Kidney (tissue), 22 donors: ENCODE measurements at places on chromosomes 4 and X.
A peak's percentile ranks its signal among the peaks of the same experiment; 100 is the strongest.

DNA sequence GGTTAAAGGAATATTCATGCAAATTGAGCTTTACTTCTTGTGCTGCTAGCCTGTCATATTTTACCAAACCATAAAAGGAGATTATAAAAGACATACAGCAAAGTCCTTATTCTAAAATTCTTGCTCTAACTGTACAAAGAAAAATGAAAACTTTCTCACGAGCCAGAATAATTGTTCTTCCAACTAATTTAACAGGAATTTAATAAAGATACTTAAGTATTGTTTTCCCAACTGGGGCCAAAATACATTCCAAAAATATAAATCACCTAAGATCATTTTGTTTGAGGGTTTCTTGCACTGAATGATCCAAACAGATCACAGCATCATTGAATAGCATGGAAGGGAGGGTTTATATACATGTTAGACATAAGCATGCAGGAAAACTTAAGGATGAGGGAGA, 127.1 kb upstream of the PCDH18 start:
- H3K27ac ChIP-seq: no peak overlapping the region
- no peak overlapping the region for H3K4me3 ChIP-seq
- DNase-seq: no peak
- H3K4me1 ChIP-seq: no peaks in the 10 kb centered on the region

- H3K4me3 ChIP-seq: no peak overlapping the region
- H3K36me3 ChIP-seq: no peaks in the 10 kb centered on the region
- peaks cover 2% of the 10 kb centered on the region for H3K4me1 ChIP-seq
Observed at GRCh38 chrX:9707306-9708033, 58.2 kb downstream of the GPR143 start.

DNA sequence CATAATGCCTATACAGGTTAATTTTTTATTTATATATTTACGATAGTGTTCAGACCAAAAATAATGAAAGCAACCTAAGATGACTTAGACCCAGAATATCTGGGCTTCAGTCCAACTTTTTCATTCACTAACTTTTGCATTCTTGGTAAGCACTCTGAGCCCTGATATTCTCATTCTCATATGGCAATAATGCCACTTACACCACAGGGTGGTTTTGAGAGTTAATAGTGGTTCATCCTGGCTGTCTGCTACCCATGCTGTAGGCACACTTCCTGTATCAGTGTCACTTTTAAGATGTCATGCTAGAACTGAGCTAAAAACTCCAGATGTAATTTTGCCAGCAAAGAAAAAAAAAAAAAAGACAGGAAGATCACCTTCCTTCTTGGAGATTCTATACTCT, 508.7 kb upstream of the FMR1 start:
- H3K4me3 ChIP-seq: no peak overlapping the region
- H3K4me1 ChIP-seq: no peaks in the 10 kb centered on the region
- H3K27me3 ChIP-seq: no peaks in the 10 kb centered on the region
- H3K36me3 ChIP-seq: no peaks in the 10 kb centered on the region
- H3K27ac ChIP-seq: no peak overlapping the region

GRCh38 chr4:102386966-102387365, 41.7 kb upstream of the SLC39A8 start:
- H3K4me1 ChIP-seq: no peaks in the 10 kb centered on the region
- H3K27ac ChIP-seq: no peak overlapping the region
- H3K36me3 ChIP-seq: no peaks in the 10 kb centered on the region

DNA sequence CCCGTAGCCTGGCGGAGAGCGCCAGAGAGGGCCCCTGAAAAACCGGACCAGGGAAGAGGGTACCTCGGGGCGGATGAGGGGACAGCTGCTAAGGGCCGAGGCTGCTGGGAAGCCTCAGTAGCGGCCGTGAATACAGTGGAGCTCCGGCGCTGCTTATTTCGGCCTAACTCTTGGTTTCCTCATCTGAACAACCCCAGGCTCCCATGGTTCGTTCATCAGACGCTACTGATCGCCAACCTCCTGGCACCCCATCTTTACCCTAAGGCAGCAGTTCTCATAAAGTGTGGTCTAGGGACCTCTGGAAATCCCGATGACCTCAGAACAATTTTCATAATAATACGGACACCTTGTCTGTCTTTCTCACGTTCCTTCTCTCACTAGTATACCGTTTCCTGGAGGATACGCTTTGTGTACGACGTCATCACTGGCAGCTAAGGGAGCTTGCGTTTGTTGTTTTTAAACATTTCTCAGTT, 645 bp upstream of the RAB28 start:
- DNase-seq: no peak
- peak overlapping the region; percentile 92 for H3K4me3 ChIP-seq
- H3K27ac ChIP-seq: no peak overlapping the region
- H3K36me3 ChIP-seq: no peaks in the 10 kb centered on the region

DNA sequence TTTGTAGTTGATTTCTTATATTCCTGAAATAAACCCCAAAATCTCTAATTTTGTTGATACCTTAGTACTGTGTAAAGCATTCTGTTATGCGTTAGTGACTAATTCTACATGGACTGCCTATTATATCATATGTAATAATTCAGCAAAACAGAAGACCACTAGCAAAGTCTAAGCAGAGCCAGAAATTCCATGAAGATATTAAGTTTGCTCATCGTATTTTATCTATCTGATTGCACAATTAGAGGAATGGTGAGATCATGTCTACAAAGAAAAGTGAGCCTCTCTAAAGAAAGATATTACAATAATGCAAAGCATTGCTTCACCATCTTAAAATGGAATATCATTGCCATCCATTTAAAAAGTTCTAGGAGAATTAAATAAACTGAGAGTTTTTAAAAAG, 374.6 kb upstream of the SLC7A11 start:
- no peak overlapping the region for H3K27ac ChIP-seq
- no peaks in the 10 kb centered on the region for H3K36me3 ChIP-seq
- H3K27me3 ChIP-seq: no peaks in the 10 kb centered on the region
- no peak overlapping the region for H3K4me3 ChIP-seq
- no peaks in the 10 kb centered on the region for H3K4me1 ChIP-seq
- no peak for DNase-seq

DNA sequence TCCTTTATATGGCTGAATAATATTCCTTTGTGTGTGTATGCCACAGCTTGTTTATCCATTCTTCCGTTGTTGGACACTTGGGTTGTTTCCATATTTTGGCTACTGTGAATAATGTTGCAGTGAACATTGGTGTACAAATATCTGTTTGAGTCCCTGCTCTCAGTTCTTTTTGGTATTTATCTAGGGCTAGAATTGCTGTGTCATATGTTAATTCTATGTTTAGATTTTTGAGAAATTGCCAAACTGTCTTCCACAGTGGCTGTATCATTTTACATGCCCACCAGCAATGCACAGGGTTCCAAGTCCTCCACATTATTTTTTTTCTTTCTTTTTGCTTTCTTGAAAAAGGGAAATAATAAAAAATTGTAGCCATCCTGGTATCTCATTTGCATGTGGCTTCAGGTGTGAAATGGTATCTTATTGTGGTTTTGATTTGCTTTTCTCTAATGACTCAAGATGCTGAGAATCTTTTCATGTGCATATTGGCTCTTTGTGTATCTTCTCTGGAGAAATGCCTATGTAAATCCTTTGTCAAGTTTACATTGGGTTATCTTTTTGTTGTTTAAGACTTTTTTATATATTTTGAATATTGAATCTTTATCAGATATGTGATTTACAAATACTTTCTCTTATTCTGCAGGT, 129.7 kb downstream of the RAPGEF2 start:
- peaks cover 2% of the 10 kb centered on the region for H3K4me1 ChIP-seq
- no peak overlapping the region for H3K27ac ChIP-seq
- no peaks in the 10 kb centered on the region for H3K36me3 ChIP-seq
- DNase-seq: no peak
- no peak overlapping the region for H3K4me3 ChIP-seq

DNA sequence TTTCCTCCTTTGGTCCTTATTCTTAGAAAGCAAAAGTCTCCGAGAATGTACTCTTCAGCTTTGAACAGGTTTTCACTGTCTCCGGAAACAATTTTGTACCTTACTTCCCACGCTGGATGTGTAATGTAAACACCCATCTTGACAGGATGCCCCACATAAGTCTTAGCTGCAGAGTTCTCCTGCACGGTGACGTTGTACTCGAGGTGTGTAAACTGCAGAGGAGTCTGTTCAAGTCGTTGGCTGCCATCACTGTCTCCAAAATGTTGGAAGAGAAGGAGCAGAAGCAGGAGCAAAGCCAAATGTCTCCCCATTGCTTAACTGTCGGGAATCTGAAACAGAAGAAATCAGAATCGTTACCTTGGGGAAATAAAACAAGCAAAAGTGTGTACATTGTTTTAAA, 14.1 kb downstream of the FAT1 start:
- DNase-seq: no peak
- H3K36me3 ChIP-seq: peaks cover 21% of the 10 kb centered on the region
- no peak overlapping the region for H3K4me3 ChIP-seq
- no peaks in the 10 kb centered on the region for H3K27me3 ChIP-seq

DNA sequence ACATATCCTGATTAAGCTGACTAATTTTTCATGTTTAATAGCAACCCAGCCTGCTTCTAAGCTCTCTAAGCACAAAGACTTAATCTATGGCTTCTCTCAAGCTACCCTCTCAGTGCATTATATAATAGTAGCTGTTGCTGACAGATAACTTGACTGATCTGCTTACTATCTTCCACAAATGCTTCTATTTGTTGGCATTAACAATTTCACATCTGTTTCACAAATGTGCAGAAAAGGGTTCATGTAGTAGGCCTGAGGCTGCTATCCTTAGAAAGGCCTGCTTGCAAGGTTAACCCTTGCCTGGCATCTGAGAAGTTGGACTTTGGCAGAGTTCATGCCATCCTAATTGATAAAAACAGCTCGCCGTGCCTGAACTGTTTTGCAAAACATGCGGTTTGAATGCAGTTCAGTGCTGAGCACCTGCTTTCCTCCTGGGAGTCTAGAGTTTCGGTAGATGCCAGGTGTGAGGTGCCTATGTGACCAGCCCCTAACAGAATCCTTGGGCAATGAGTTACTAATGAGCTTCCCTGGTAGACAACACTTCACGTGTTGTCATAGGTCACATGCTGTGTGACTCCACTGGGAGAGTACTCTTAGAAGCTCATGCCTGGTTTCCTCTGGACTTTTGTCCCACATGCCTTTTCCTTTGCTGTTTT, 68.4 kb downstream of the NSG1 start:
- H3K36me3 ChIP-seq: peaks cover 34% of the 10 kb centered on the region
- no peak overlapping the region for H3K27ac ChIP-seq
- no peak for DNase-seq
- no peaks in the 10 kb centered on the region for H3K27me3 ChIP-seq
- H3K4me1 ChIP-seq: no peaks in the 10 kb centered on the region
- H3K4me3 ChIP-seq: no peak overlapping the region

- no peak for DNase-seq
- peak overlapping the region; percentile 79 for H3K4me3 ChIP-seq
- no peaks in the 10 kb centered on the region for H3K36me3 ChIP-seq
Observed at GRCh38 chrX:15855568-15856221, 1.1 kb upstream of the AP1S2 start.

GRCh38 chr4:40978548-40978947, 228.8 kb downstream of the NSUN7 start:
- H3K36me3 ChIP-seq: no peaks in the 10 kb centered on the region
- no peaks in the 10 kb centered on the region for H3K4me1 ChIP-seq
- no peak overlapping the region for H3K4me3 ChIP-seq
- H3K27ac ChIP-seq: no peak overlapping the region

GRCh38 chr4:185955826-185956543, 113.0 kb upstream of the TLR3 start:
- no peaks in the 10 kb centered on the region for H3K27me3 ChIP-seq
- no peak for DNase-seq
- H3K4me1 ChIP-seq: no peaks in the 10 kb centered on the region
- H3K4me3 ChIP-seq: no peak overlapping the region

DNA sequence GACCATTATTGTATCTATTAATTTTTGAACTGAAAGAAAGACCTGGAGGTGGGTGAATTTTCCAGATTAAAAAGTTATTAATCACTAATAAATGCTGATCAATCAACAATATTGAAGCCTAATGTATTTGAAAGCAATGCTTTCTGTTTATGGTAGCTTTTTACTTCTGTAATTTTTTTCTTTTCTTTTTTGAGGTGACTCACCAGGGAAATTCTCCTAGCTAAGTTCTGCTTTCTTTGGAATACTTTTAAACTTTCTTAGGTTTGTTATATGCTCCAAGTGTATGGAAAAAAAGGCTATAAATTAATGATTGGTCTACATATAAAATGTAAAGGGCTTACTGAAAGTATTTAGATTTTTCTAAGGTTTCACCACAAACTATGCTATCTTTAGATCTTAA, 94.2 kb downstream of the MBNL3 start:
- DNase-seq: no peak
- peaks cover 2% of the 10 kb centered on the region for H3K27me3 ChIP-seq
- no peaks in the 10 kb centered on the region for H3K4me1 ChIP-seq
- no peaks in the 10 kb centered on the region for H3K36me3 ChIP-seq
- H3K27ac ChIP-seq: no peak overlapping the region
- no peak overlapping the region for H3K4me3 ChIP-seq

GRCh38 chr4:17619416-17620105, 5.1 kb downstream of the MED28 start:
- no peaks in the 10 kb centered on the region for H3K27me3 ChIP-seq
- H3K27ac ChIP-seq: no peak overlapping the region
- DNase-seq: no peak
- H3K4me1 ChIP-seq: peaks cover 19% of the 10 kb centered on the region
- peaks cover 30% of the 10 kb centered on the region for H3K36me3 ChIP-seq

DNA sequence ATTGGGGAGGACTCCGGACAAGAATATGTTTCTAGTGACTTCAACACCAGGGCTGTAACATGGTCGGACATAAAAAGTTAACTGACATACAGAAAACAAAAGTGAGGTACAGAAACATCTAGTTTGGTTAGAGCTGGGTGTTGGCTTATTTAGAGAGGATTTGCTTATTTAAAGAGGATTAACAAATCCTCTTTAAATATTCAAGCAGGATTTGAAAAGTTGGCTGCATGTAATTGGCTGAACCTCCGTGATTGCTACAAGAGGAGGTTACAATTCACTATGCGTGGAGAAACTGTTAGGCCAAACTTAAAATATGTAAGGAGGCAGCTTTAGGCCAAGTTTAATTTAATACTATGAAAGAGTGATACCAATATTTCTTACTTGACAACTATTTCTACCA, 2707.4 kb downstream of the ARAP2 start:
- H3K36me3 ChIP-seq: no peaks in the 10 kb centered on the region
- H3K27me3 ChIP-seq: no peaks in the 10 kb centered on the region
- no peak overlapping the region for H3K27ac ChIP-seq
- no peak for DNase-seq

DNA sequence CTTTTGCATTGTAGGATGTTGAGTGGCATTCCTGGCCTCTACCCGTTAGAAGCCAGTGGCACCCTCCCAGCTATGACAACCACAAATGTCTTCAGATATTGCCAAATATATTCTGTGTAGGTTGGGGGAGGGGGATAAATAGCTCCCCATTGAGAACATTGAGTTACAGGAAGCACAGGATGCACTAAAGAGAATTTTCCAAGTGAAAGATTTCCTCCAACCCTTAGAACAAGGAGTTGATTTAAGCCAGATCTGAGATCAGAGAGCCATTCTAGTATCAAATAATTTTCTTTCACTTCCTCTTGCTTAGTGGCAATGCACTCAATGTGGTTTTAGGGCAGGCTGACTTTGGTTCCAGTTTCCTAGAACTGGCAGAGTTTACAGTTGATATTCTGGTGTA, 436.6 kb downstream of the C4orf33 start:
- no peak overlapping the region for H3K27ac ChIP-seq
- no peak overlapping the region for H3K4me3 ChIP-seq
- H3K4me1 ChIP-seq: no peaks in the 10 kb centered on the region
- no peaks in the 10 kb centered on the region for H3K36me3 ChIP-seq
- DNase-seq: no peak
- no peaks in the 10 kb centered on the region for H3K27me3 ChIP-seq

- DNase-seq: no peak
- no peak overlapping the region for H3K27ac ChIP-seq
- H3K4me1 ChIP-seq: no peaks in the 10 kb centered on the region
Observed at GRCh38 chr4:109355835-109356234, 53.4 kb upstream of the COL25A1 start.
